ENCODE measurements at places on chromosomes 13 and 19.
A peak's percentile ranks its signal among the peaks of the same experiment; 100 is the strongest.

GRCh38 chr19:36060430-36060829 is 5.7 kb downstream of the WDR62 start:
- DNase-seq: peak; percentile 5

DNA sequence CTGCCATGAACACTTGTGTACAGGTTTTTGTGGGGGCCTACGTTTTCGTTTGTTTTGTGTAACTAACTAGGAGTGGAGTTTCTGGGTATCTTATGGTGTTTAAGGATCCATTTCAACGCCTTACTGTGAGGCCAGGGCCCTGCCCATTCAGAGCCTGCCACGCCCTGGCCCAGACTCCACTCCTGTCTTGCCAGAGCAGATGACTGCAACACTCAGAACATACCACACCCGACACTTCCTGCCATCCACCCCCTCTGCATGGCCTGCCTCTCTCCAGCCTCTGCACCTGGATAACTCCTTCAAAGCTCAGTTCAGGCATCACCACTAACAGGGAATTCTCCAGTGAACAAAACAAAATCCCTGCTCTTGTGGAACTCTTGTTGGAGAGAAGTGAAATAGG is 43.2 kb downstream of the RGCC start:
- no peak for DNase-seq

DNA sequence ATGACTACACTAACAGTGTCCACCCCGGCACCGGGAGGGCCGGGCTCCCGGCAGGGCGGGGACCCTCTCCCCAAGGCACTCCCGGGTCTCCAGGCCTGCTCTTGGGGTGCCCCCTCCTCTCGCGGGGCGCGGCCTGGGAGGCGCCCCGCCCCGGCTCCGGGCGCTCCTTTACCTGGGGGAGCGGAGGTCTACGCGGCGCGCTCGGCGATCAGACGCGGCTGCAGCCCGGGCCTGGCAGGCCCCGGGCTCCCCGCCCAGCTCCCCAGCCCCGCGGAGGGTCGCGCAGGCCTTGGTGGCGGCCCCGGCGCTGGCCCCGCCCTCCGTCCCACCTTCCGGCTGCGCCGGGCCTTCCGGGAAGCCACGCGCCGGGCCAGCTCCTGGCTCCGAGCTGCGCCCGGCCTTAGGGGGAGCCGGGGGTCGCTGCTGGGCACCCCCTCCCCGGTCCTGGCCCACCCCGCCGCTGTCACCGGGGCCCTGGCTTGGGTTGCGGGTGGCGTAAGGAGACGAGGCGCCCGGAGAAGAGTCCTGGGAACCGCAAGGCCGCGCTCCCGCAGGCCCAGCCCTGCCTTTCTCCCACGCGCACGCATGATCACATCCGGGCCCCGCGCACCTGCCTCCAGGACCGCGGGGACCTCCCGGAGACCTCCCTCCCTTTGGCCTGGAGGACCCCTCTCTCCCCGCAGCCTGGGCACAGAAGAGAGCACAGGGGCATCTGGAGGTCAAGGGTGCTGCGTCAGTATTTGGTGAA is at the start of gene C19orf12:
Gene C19orf12 (minus strand): TSS at position 309 of the 748 bp plus-strand sequence. CDS start 6,848 bp downstream, outside the sequence.
- DNase-seq: peak; percentile 70

DNA sequence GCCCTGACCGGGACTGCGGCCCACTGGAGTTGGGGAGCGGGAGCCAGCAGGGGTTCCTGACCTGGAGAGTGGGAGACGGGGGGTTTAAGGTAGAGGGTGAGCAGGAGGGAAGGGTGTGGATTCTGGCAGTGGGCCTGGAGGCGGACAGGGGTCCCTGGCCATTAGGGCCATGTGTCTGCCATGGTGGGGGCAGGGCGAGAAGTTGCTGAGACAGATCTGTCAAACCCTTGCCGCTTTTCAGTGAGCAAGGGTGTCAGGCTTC is 12.2 kb upstream of the SELENOW start:
- no peak for DNase-seq

DNA sequence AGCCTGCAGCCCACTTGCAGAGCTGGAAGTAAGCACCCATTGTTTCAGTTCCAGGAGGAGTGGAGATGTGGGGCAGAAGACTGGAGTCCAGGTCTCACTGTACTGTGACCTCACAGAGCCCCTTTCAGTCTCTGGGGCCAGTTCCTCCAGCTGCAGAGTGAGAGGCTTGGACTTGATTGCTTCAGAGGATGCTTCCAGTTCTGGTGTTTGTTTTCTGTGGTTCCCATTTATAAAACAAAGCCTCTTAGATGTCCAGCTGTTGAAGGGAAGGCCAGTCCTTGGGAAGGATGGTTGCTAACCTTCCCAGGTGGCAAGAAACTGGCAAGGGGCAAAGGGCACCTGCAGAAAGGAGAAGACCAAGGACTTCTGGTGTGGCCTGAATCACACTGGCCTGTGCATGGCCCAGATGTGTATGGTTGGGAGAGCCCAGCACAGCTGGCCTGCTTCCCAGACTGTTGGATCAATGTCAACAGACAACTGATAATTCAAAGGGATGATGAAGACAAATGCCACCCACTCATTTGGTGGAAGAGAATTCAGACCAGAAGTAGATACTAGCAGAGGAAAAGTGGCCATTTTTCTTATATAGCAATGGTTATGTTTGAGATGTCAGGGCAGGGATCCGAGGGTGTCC is 218.5 kb downstream of the ZNF536 start:
- DNase-seq: no peak

GRCh38 chr19:4109626-4109945 is 14.3 kb downstream of the MAP2K2 start:
- DNase-seq: no peak

GRCh38 chr19:44626048-44626624 is 12.8 kb downstream of the IGSF23 start:
- DNase-seq: no peak

DNA sequence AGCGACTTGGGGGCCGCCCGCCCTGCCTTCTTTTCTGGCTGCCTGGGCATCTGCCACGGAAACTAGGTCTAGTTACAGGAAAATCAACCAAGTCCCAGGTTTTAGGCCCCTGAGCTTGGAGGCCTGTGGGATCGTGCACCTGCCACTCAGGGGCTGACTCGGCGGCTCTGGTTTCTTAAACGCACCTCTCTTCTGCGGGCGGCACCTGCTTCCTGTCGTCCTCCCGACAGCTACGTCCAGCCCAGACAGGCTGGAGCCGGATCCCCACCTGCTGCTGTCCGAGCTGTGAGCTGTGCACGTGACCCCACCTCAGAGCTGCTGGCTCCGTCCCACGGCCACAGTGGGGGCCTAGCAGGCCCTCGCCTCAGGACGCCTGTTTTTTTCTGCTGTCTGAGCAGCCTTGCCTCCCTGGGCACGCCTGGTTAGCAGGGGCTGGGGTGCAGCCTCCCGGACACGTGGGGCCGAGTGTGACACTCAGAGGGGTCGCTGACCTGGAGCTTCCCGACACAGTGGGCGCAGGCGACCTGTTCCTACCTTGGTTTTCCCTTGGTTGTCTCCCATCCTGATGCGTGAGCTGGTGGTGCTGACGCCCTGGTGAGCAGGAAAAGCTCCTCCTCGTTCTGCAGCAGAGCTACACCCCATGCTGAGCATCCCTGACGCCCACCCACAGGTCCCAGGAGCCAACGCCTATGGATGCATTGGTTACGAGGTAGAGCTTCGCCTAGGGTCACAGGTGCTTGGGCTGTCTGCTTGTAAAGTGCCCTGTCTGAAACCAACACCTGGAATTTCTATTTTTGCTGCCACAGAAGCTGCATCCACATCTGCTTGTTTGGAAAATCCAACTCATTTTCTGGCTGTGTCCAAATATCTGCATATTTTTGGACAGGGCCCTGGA is 17.5 kb downstream of the TMEM255B start:
- DNase-seq: no peak

Measured in stimulated activated naive CD8-positive, alpha-beta T cell treated with anti-CD3 and anti-CD28 coated beads, Interleukin-15, amount 100 ng/mL, for 72 hours (primary cell).